ENCODE measurements at places on chromosomes 12 and 14.
A peak's percentile ranks its signal among the peaks of the same experiment; 100 is the strongest.

DNA sequence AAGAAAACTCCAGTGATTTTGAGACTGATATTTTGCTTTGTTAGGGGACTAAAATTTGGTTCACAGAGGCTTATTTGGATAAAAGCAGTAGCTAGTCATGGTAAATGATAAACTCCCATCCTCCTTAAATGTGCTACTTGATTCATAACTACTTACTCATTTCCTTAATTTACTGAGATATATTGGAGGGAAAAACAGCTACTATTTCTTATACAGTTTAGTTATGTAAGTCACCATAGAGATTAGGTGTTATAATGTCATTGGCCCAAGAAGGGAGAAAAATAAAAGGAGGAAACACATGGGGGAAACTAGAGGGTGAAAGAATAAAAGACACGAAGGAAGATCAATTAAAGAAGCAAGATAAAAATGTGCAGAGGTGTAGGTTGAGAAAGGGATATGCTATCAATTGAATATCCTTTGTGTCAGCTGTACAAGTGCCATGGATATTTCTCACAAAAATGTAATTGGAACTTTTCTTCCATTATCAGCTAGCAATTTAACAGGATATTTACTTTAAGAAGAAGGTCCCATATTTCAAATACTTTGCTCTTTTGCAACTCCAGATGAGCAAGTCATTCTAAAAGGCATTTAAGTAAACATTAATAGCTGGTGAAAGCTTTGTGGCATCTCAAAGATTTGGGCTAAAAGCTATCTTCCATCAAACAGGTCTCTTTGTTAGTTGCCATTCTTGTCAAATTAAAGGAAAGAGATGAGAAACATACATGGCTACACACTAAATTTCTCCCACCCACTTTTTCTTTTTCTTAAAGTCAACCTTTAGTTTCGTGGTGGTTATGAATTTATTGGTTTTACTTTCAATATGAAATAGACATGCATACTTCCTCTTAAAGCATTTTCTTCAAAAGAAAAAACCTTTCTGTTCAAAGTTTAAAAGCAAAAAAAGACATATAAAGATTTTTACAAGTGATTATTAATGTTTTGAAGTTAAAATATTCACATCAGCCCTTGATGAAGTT is 439.5 kb downstream of the CCER1 start:
- DNase-seq = no peak

- DNase-seq = no peak
These were observed 46.8 kb downstream of the EXOC5 start for GRCh38 chr14:57221931-57222330.

DNA sequence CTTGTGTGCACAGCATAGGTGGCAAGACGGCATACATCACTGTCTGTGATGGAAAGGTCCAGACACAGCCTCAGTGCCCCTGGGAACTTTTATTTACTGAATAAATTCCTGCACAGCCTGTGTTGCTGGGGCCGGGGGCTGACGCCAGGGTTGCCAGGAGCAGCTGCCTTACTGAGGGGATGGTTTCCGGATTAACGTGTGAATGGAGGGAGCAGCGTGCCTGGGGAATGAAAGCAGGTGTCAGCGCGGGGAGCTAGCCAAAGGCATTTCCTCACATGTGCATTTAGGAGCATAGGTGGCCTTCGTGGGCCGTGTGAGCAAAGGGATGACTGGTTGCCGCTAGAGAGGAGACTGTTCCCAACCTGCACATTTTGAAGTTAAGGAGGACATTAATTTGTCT is 41.6 kb downstream of the SFSWAP start:
- no peak for DNase-seq

GRCh38 chr14:61486930-61487495 is 165.6 kb downstream of the PRKCH start:
- no peak for DNase-seq

- peak; percentile 37 for DNase-seq
These were observed 44.6 kb upstream of the CNTN1 start for GRCh38 chr12:40647651-40648050.

- DNase-seq = peak; percentile 57
These were observed 100.4 kb upstream of the PMCH start for GRCh38 chr12:102298022-102298421.

GRCh38 chr14:70654632-70655031 is 12.9 kb downstream of the TTC9 start:
- no peak for DNase-seq

- DNase-seq = peak; percentile 10
These were observed 57.1 kb downstream of the NIN start for GRCh38 chr14:50773632-50774541.

DNA sequence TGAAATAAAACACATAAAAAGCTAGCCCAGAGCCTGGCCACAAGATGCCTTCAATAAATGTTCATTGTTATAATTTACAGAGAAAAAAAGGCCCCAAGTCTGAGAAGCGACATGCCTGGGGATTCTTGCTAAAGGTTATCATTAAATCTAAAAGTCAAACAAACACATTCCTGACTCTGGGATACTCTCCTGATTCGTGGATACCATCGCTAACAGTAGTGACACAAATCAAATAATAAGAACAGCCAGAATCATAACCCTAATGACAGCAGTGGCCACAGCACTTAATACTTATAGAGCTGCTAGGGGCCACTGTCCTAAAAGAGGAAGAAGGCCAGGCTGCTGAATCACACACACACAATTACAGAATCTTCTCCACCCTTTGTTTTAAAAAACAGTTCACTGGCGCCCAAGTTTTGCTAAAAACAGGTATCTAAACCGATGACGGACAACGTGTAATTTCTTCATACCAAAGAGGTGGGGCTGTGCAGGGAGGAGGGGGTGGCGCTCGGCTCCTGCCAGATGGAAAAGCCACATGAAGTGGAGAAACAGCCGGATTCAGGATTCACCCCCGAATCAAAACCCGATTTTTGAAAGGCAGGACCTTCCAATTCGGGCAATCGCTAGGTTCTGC is 1.2 kb downstream of the CLIP1 start:
- DNase-seq = no peak

- no peak for DNase-seq
These were observed 128.9 kb upstream of the CCND2 start for GRCh38 chr12:4144676-4145075.

Data from epithelial cell of prostate (primary cell).